Effector memory CD4-positive, alpha-beta T cell (primary cell): ENCODE measurements at places on chromosomes 11 and 22.

- DNase-seq = no peak
Measured at GRCh38 chr11:11588891-11589290, 32.9 kb downstream of the GALNT18 start.

- DNase-seq = no peak
Measured at GRCh38 chr11:13329670-13330356, 52.2 kb downstream of the BMAL1 start.

DNA sequence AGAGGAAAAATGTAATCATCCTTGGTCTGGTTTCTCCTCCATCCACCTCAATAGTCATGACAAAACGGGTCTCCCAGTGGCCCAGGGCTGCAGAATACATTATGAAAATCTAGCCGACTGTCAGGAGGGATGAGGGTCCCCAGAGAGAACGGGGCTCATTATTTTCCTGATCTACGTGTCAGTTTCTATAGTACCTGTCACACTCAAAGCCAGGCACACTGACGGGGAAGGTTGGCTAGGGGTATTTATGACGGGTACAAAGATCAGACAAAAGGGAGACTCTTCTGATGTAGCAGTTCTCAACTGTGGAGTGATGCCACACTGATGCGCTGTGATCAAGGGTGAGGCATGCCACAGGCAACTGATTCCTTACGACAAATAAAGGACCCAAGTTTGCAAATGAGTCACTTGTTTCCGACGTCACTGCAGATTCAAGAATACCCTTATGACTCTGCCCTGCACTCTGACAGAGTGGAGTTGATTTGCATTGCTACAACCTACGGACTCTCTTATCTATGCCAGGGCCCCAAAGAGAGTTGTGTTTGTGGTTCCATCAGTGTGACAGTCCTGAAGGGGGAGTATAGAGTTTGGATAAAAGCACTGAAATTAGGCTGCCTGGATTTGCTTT lies 188.2 kb upstream of the TBCEL start:
- DNase-seq = no peak

- no peak for DNase-seq
Measured at GRCh38 chr11:118231461-118231860, 6.7 kb upstream of the JAML start.

GRCh38 chr22:22061085-22062077 lies 78.8 kb upstream of the TOP3B start:
- DNase-seq = no peak

GRCh38 chr11:128336203-128336602 lies 251.2 kb downstream of the ETS1 start:
- no peak for DNase-seq
